ENCODE measurements at places on chromosomes 13 and 19. TPM values are rescaled to one million over a fixed set of nuclear protein-coding genes. Genes with fewer than 3 reads are reported as not detected.

DNA sequence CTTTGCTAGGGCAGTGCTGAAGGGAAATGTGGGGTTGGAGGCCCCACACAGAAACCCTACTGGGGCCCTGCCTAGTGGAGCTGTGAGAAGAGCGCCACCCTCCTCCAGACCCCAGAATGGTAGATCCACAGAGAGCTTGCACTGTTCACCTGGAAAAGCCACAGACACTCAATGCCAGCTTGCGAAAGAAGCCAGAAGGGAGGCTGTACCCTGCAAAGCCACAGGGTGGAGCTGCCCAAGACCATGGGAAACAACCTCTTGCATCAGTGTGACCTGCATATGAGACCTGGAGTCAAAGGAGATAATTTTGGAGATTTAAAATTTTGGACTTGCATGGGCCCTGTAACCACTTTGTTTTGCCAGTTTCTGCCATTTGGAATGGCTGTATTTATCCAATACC, 615.4 kb upstream of the MIR17HG start:
- no peak for DNase-seq

GRCh38 chr13:40569024-40569350, 97.5 kb downstream of the FOXO1 start:
- no peak for DNase-seq

- DNase-seq = no peak
These were observed 24.7 kb downstream of the ZSWIM9 start for GRCh38 chr19:48194844-48195830.

- peak; percentile 91 for DNase-seq
These were observed 958 bp downstream of the JUND start for GRCh38 chr19:18280247-18281081.

FOXA3 gene
- total RNA-seq = not detected

NAPSA gene
- 0.52 TPM for total RNA-seq

DNA sequence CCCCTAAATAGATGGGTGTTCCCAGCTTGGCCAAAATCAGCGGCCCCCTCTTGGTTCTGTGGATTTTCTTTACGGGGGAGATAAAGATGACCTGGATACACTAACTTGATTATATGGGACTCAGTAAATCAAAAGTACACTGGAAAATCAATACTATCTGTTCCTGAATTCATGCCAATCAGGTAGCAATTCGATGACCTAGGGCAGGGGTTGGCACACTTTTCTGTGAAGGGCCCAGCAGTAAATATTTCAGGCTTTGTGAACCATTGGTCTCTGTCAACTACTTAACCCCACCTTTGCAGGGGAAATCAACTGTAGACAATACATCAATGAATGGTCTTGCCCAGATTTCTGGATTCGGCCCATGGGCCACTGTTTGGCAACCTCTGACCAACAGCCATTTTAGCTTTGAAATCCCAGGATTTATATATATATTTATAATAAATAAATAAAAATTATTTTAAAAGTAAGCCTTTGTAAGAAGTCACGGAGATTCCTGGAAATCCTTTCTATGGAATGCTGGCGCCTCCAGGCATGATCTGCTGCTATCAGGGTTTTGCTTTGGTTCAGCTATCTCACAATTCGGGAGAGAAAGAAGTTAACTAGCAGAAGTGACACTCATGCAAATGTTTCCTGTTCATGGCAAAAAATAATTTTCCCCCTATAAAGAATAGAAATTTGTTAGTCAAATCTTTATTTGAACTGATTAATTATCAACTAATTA, 32.8 kb downstream of the SLC15A1 start:
- DNase-seq = no peak

ZMYM5 gene
- 19.5 TPM for total RNA-seq

ERICH4 gene
- not detected for total RNA-seq

NLRP12 gene
- 2.2 TPM for total RNA-seq

DNA sequence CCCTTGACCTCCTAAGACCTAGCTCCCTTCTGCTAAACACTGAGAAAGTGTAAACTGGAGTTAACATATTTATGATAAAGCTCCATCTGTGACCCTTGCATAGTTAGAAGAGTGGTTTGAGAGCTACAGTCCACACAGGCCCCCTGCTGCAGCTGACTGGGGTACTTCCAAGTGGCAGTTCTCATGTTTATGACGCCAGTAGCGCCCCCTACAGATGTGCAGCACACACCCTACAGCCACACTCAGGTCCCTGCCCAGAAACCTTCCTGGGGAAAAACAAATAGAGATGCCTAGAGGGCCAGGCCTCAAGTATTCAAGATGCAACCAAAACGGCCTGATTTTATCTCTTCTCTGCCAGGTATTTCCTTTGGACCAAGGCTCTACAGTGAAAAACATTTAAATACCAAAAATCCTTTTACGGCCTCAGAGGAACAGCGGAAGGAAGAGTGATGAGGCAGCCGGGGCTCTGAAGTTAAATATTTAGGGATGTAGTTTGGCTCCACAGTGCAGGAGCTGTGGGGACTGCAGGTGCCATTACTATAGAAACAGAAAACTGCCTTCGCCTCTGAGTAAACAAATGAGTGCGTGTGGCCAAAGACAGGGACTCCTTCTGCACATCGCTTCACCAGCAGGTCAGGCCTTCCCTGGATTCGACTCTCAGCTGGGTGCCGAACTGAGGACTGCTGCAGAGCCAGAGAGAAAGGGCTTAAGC, 553.1 kb downstream of the EFNB2 start:
- DNase-seq = no peak

NPHS1 gene
- total RNA-seq = not detected

GRCh38 chr19:48558018-48558684, 6.2 kb downstream of the SULT2B1 start:
- no peak for DNase-seq

CYP4F11 gene
- 11.0 TPM for total RNA-seq

DNA sequence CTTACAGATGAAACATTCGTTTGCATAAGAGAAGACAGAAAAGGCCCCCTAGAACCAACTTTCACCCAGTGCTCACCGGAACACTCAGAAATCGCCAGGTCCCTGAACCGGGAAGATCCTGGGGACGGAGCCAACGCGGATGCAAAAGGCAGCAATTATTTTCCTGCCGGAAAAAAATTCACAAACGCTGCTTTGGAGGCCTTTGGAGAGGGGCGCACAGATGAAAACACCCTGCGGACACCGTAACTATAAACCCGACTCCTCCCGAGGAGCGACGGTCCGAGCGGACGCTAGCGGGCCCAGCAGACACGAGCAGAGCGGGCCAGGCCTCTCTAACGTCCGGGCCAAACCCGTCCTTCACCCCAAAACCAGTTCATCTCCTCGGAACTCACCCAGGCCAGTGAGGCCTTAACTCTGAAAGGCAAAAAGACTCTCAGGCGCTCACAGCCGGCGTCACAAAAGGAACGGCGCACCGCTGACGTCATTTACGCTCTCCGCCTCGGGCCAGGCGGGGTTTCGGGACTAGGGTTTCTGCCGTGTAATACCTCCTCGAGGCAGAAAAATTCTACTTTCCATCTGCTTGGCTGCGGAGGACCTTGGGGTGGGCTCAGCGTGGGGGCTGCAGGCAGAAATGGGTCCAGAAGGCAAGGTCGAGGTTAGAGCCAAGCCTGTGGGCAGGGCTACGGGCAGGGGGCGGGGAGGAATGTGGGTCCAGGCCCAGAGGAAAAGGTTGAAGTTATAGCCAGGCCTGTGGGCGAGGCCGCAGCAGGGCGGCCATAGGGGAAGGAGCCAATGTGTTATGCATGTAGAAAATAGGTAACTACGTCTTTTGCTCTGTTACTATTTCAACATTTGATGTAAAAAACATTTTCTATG, at the start of gene ZNF426:
ZNF426 (minus strand) TSS at position 463 of the 876 bp plus-strand sequence. CDS start 2,413 bp downstream, outside the sequence.
- peak; percentile 93 for DNase-seq

Data from aorta (tissue), 5 donors.